Activated T-cell treated with anti-CD3 and anti-CD28 coated beads, Interleukin-2, amount 50 U/mL, for 24 hours (primary cell): ENCODE measurements at places on chromosomes 5 and 9.

GRCh38 chr5:139171779-139172404 is 26.3 kb downstream of the SIL1 start:
- no peaks in the 10 kb centered on the region for H3K27me3 ChIP-seq
- no peak overlapping the region for H3K27ac ChIP-seq
- H3K36me3 ChIP-seq, result peaks cover 20% of the 10 kb centered on the region
- peaks cover 2% of the 10 kb centered on the region for H3K4me1 ChIP-seq
- H3K4me3 ChIP-seq, result no peak overlapping the region
- no peak for DNase-seq

GRCh38 chr9:15617782-15618181 is 64.9 kb downstream of the CCDC171 start:
- H3K27ac ChIP-seq, result no peak overlapping the region
- peaks cover 3% of the 10 kb centered on the region for H3K4me1 ChIP-seq
- DNase-seq, result no peak
- H3K36me3 ChIP-seq, result no peaks in the 10 kb centered on the region
- no peak overlapping the region for H3K4me3 ChIP-seq
- H3K27me3 ChIP-seq, result no peaks in the 10 kb centered on the region

DNA sequence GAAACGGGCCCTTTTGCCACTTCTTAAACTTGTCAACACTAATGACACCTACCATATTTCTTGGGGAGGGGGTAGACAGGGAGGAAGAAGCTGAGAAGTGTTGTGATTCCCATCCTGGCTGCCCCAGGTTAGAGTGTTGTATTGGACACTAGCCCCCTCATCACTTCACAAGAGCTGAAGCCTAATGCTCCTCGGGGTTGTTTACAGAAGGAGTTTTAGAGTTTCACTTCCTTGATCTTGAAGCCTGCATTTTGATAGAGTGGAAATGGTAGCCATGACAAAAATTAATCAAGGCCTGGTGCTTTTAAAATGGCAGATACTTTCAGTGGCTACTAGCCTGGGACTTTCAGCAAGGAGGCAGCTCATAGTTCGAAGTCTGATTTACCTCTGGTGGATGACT is 11.0 kb upstream of the FAM120AOS start:
- no peaks in the 10 kb centered on the region for H3K27me3 ChIP-seq
- no peak for DNase-seq
- peaks cover 84% of the 10 kb centered on the region for H3K4me1 ChIP-seq

DNA sequence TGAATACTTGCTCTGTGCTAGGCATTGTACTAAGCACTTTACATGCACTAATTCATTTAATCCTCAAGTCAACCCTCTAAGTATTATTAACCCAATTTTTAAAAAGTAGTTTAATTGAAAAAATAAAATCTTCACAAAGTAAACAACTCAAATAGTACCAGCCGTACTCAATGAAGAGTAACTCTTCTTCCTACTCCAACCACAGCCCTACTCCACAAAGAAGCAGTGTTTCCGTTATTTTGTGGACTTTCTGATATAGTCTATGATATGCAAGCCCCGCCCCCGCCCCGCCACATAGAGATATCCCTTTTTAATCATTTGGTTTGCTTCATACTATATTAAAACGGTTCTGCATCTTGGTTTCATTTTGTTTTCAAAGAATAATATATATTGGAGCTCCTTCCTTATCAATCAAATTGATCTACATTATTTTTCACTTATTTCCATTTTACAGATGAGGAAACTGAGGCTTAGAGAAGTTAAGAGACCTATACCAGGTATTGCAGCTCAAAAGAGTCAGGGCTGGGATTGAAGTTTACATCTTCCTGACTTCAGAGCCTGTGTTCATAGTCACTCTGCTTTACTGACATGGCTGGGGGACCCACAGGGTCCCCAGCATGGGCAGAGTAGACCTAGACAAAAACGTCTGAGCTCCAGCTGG is 78.6 kb downstream of the PCDH1 start:
- no peak overlapping the region for H3K4me3 ChIP-seq
- H3K36me3 ChIP-seq, result no peaks in the 10 kb centered on the region
- no peak overlapping the region for H3K27ac ChIP-seq
- peaks cover 13% of the 10 kb centered on the region for H3K27me3 ChIP-seq

DNA sequence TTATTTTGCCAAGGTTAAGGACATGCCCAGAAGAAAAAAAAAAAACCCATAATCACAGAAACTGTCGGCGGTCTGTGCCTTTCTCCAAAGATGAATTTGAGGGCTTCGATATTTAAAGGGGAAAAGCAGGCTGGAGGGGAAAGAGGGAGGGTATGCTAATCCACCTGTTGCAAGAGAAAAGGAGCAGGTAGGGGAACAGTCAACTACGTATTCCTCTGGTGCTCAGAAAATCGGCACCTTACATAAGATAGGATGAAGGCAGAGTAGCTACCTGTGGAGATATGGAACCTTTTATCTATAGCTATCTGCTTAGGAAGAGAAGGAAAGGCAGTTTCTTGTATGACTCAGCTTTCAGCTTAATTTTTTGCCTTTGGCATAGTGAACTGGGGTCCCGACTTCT is 77.7 kb downstream of the PTCD2 start:
- H3K4me3 ChIP-seq, result no peak overlapping the region
- no peak for DNase-seq
- no peak overlapping the region for H3K27ac ChIP-seq
- H3K36me3 ChIP-seq, result no peaks in the 10 kb centered on the region
- peaks cover 25% of the 10 kb centered on the region for H3K27me3 ChIP-seq

GRCh38 chr5:58849921-58850667 is 267.2 kb downstream of the RAB3C start:
- peaks cover 12% of the 10 kb centered on the region for H3K27me3 ChIP-seq
- H3K4me1 ChIP-seq, result no peaks in the 10 kb centered on the region
- H3K36me3 ChIP-seq, result no peaks in the 10 kb centered on the region
